Foreskin keratinocyte (primary cell): ENCODE measurements at places on chromosomes 5 and 9. TPM values are rescaled to one million over a fixed set of nuclear protein-coding genes. Genes with fewer than 3 reads are reported as not detected.

DNA sequence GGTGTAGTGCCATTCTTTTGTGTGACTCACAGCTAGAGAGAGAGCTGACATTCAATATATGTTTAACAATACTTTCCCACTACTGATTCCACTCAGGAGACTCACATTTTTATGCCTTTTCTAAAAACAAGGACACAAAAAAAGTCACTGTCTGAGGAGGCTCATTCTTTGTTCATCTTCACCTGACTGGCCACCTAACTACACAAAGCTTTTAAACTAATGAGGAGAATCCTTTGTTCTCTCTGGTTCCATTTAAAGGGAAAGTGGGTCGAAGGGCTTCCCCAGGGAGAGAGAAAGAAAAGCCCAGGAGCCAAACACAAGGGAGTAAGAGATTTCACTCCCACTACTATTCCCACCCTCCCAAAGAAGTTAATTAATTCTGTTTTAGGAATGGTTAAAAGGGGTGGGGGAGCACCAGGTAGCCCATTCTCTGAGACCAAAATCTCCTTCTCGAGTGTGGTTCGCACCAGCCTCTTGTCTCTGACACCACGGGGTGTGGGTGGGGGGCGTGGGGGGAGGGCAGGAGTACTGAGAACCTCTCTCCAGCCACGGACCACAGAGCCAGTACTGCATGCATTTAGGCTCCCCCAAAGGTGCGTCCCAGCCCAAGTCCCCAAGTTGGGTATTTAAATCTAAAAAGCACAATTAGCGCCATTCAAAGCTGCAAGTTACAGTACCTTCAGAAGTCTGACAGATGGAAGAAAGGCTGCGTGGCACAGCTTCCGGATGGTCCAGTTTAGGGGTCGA lies 747 bp downstream of the TRPM3 start:
- no peak for DNase-seq

DNA sequence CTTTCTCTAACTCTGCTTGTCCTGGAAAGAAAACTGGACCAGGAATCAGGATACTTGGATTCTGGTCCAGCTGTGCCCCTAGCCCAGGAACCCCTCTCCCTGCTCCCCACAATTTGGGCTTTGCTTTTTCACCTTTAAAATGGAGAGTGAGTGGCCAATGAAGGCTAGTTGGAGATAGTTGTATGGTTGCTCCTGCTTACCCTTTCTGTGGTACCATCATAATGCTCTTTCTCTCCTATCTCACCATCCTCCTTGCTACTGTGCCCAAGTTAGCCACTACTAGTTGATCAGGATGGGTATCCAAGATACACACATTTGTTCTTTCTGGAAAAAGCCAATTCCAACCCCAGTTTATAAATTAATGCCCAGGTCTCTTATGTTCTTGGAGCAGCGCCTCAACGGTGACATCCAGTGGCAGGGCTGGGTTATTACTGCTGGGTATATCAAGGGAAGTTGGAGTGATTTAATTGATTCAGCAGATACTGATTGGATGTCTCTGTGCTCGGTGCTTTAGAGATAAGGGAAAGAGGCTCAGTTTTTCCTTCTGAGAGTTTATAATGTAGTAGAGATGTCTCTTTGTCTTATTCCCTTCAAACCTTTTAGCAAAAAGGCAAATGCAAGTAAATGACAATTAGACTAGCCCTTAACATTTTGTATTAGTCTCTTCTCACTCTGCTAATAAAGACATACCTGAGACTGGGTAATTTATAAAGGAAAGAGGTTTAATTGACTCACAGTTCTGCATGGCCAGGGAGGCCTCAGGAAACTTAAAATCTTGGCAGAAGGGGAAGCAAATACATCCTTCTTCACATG lies 38.5 kb downstream of the FAXDC2 start:
- DNase-seq, result peak; percentile 11

DNA sequence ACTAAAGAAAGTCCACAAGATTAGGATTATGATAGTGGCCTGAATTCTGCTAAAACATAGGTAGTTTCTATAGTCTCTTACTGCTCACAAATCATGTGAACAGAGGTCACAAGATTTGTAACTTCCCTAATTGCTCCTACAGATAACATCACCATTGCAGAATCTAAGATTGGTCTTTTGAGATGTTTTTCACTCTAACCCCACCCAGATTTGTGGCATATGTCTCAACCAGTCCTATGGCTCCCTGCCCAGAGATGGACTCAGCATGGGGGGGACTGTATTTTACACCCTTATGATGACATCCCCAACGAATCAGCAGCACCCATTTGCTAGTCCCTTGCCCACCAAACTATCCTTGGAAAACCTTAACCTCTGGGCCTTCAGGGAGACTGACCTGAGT lies 1046.2 kb downstream of the CDH12 start:
- peak; percentile 59 for DNase-seq

- DNase-seq, result no peak
These were observed 663 bp upstream of the ZNF366 start for GRCh38 chr5:72507907-72508238.

GRCh38 chr9:36399980-36400331 lies at the start of gene RNF38:
RNF38 (minus strand) TSS chr9:36400269; CDS start chr9:36400108, 161 bp downstream.
- no peak for DNase-seq

GRCh38 chr9:130090915-130091314 lies 37.2 kb downstream of the GPR107 start:
- DNase-seq, result no peak

DNA sequence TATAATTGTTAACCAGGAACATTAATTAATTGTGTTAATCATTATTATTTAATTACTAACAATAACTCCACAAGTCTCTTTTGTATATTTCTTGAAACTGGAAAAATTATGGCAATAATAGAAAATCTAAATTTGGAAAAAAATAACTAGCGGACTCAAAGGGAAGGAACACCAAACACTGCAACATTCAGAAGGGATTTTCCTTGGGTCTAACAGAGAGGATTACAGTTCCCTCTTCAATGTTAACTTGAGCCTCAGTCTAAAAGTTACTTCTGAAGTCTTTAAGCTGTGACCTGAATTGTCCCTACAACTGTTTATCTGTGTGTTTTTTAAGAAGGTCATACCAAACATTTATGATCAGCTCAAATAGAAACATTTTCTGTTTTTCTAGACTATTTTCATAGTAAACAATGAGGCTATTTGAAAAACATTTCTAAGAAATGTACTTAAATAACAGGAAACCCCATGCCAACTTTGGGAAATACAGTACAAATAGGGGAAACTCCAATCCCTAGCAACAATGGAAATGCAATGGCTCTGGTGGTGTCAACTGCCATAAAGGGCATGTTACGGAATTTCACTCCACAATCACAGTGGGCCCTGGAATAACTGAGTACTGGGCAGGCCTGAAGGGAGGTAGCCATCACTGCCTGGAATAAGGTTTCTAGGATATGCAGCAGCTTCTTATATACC lies 61.2 kb downstream of the MCTP1 start:
- DNase-seq, result no peak

DNA sequence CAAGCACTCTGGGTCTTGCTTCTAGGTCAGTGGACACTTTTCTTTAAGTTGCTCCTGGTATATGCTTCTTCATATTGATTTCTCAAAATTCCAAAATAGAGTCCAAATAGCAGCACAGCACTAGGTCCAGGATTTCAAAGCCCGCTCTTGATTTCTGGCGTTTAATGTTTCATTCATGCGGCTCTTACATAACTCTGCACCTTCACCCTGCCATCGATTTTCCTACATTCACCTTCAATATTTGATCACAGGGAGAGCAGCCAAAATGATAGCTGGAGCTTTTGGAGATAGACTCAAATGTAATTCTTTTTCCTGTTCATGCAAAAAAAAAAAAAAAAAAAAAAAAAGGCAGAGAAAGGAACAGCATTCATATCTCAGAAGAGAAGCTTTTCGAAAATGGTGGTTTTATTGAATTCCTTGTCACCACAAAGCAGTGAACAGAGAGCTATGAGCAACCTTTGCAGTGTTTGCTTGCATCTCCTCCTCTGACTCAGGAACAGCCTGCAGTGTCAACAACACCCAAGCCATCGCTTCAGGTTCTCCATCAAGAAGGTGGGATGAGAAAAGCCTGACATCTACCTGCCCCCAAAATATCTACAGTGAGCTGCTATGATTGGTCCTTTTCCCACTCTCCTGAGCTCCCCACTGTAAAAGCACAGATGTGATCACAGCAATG lies 97.8 kb downstream of the MED10 start:
- no peak for DNase-seq

GRCh38 chr9:127555840-127556820 lies 55.9 kb upstream of the STXBP1 start:
- DNase-seq, result peak; percentile 92

DNA sequence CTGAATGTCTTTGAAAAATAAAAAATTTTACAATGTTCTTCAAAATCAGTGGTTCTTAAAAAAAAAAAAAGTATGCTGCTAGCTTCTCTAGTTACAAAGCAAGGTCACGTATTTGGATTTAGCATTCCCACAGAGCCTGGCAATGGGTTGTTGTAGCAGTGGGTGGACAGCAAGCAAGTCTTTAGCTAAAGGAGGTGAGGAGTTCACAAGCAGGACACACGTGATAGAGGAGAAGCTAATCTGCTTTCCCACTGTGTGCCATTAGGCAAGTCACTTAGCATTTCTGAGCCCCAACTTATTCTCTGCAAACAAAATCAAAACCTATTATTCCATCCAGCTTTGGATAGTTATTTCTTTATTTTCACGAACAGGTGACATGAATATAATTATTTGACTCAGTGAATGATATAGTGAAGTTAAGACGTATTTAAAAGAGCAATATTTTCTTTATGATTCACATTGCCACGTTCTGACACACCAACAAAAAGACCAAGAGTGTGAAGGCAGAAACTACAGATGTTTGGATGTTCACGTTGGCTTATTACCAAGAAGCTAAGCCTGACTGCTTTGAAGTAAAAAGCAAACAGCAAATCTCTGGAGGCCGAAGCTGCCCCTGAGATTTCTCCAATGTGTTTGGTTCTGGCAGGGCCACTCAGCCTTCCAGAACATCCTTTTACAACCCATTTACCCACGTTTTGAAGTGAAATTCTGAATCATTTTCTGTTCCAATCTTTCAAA lies 612.1 kb upstream of the CDH6 start:
- no peak for DNase-seq

- no peak for DNase-seq
These were observed 281.7 kb downstream of the FANCC start for GRCh38 chr9:95035846-95036245.

DNA sequence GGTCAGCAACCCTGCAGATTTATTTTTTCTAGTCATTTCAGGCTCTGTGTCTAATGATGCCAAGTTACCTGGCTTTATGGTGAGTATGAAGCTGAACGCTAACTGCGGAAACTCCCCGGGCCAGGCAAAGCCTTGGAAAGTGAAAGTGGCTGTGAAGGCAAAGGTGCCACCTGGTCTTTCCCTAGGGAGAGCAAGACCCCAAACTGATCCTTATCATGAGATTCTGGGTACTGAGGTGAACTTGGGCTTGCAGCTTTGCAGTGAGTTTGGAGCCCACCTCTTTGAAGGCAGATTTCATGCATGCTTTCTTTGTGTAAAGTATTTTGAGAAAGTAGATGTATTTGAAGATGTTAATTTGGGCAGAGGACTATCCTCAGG lies 63.3 kb downstream of the CARTPT start:
- DNase-seq, result peak; percentile 4

DNA sequence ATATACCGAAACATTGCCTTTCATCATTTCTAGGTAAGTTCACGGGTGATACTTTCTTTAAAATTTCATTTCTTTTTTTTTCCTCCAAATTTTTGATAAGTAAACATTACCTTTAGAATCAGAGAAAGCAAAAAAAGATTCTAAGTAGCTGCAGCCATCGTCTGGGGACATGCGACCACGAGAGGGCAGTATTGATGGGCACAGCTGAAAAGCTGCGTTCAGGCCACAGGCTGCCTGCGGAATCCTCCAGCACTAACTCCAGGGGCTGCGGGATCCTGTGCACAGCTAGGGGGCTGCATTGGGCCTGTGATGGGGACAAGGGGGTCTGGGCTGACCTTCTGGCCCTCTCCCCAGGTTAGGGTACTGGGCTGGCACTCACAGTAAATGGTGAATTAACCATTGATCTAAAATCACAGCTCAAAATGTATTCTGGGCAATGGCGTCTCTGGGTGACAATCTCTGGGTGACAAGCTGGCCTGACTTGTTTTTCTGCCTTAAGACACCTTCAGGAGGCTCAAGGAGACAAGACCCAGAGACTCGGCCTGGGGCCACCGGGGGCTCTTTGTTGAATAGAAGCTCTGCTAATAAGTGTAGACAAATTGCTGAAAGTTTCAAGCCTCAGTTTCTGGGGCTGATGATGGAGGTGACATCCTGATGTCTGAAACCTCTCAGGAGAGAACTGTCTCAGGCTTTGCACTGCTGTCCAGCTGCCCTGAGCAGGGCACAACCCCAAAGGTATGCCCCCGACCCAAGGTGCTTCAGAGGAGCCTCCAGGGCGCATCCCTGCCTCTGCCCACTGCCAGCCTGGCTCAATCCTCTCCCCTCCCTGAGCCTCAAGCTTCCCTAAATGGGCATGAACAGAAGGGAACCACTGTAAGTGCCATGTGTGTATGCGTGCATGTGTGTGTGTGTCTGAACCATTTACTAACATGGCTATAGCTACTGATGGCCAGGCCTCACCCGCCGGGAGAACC lies 44.3 kb upstream of the SARDH start:
- peak; percentile 18 for DNase-seq

DNA sequence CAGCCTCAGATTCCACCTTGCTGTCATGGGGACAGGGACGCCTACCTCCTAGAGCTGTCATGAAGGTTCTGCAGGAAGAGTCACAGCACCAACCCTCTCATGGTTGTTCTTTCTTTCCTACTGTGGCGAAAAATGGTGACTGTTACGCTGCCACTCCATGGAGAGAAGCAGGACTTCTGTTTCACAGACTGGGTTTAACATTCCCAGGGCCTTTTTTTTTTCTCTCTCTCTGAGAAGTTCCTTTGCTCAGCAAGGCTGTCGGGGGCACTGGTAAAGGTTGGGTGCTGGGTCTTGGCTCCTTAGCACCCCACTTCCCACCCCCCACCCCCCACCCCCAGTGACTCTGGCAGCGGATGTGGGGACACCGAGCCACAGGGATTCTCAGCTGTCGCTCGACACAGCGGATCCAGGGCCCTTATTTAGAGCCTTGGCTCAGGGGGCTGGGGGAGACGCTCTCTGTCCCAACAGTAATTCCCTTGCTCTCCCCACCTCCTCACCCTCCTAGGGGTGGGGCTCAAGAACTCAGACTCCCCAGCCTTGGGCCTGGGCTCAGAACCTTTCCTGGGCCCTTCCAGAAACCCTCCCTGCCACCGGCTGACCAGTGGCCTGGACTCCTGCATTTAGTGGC lies 34.4 kb downstream of the DUSP1 start:
- DNase-seq, result no peak

DNA sequence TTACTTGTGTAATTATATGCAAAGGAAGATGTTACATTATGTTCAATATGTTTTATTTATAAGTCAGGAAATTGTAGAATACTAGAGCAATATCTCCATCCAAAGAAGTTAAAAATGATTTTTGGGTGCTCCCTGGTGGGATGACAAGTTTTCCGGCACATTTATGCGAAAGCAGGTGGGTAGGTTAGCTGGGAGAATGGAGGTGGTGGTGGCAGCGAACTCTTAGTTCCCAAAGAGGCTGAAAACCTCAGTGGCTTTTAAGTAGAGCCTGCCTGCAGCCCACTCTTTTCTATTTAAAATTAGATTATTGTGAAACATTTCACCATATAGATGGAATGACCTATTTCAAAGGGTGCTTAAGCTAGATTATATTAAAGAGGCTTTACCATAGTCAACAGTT lies 51.8 kb downstream of the ANKRD33B start:
- DNase-seq, result no peak

ENTPD2 gene
- 0.56 and 0.75 TPM in 2 replicates for total RNA-seq

PROP1 gene
- total RNA-seq, result not detected in 2 replicates

FNBP1 gene
- total RNA-seq, result 12.4 TPM in 2 replicates

SEC24A gene
- 16.1 and 18.3 TPM in 2 replicates for total RNA-seq
